AG09319 (cell line): ENCODE measurements at places on chromosomes 3 and 15.

- no peak for DNase-seq
Measured at GRCh38 chr15:29618586-29618985, 203.7 kb downstream of the TJP1 start.

DNA sequence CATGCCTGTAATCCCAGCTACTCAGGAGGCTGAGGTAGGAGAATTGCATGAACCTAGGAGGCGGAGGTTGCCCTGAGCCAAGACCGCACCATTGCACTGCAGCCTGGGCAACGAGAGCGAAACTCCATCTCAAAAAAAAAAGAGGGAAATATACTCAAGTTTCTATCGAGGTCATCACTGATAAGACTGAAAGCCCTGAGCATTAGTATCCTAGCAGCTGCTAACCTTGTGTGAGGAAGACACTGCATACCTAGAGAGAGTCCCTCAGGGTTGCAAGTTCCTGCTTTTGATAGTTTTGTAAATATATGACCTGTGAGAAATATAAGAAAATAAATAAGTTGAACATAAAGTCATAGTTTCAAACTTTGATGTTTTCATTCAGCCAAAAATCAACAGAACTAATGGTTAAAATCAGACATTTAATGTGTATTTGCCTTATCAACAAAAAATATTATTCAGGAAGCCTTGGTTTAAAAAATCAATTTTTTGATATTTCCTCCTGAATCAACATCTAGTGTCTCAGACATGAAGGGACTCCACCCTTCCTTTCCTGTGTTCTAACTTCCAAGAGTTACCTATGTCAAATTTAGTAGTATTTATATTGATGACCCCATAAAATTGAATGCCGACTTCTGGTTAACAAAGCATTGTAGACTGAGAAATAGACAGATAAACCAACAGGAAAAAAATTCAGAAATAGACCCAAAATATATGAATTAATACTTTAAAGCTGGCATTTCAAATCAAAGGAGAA lies 19.8 kb upstream of the USP3 start:
- no peak for DNase-seq

DNA sequence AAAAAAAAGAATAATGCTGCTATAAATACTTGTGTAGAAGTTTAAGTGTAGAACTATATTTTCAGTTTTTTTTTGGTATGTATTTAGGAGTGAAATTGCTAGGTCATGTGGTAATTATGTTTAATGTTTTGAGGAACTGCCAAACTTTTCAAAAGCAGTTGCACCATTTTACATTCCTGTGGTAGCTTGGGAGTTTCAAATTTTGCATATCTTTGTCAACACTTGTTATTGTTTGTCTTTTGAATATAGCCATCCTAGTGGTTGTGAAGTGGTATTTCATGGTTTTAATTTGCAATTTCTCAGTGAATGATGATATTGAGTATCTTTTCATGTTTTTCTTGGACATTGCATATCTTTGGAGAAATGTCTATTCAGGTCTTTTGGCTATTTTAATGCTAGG lies 30.4 kb downstream of the SKIL start:
- DNase-seq, result peak; percentile 34

DNA sequence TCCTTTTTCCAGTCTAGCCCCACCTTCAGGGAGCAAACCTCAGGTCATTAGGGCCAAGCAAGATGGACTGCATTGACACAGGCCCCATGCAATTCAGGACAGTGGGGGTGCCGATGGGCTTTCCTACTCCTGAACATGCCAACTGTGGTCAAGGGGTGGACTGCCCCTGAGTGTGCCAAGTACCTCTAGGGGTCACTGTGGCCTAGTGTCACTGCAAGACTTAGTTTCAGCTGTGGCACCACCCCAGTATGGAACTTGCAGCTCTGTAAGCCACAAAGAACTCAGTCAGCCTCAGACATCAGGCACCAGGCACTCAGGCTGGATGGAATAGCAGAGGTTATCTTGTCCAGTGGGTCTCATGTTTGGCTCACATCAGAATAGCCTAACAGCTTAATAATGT lies 32.3 kb downstream of the EXOG start:
- no peak for DNase-seq

DNA sequence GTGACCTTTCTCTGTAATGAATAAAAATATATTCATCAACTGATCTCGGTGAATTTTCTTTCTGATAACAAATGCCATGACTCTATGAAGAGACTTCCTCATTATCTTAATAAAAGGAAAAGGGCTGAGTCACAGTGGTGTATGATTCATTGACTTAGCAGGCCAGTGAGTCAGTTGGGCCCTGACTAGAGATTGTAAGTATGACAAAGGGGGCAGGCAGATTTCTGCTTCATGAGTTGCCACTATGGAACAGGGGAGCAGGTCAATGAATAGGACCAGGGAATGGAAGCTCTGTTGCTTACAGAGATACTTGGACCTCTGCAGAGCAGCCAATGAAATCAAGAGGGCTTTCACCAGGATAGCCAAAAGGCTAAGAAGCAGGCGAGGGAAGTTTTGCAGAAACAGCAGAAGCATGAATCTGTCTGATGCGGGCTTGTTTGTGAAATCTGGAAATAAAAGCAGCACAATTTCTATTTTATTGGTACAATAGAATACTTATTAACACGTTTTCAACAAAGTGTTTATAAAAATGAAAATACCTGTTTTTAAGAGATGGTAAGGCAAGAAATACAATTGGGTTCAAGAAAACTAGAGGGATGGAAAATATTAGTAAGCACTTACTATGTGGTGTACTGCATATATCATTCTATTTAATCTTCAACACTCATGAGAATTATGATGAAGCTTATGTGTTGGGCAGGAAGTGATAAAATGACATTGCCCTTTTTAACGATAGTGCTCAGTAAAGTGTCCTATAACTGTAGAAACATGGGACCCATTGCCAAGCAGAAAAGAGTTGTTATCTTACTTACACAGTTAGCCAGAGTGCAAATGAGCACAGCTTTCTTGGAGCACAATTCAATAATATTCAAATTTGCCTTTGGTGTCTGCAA lies 169.8 kb upstream of the MYRIP start:
- peak; percentile 72 for DNase-seq

DNA sequence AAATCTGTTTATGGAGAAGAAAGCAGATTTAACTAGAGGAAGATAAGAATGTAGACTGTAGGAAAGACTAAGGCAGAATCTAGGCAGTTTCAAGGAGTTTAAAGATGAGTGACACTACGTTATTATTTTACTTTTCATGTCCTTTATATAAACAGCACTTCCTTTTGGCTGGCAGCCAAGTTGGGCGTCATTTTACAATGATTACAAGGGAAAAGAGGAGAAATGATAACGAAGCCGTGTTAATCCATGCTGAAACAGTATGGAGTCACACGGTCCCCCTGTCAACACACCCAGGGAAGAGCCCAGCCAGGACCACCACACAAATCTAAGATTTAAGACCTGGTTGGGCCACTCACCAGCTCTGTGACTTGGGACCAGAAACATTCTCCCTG lies 83.7 kb upstream of the NEO1 start:
- no peak for DNase-seq

- no peak for DNase-seq
Measured at GRCh38 chr3:13178107-13178506, 104.9 kb upstream of the IQSEC1 start.

- no peak for DNase-seq
Measured at GRCh38 chr3:159989973-159990846, 1.6 kb downstream of the IL12A start.

- DNase-seq, result no peak
Measured at GRCh38 chr15:92391640-92392039, 2.0 kb upstream of the ST8SIA2 start.

GRCh38 chr3:48267782-48268181 lies 26.9 kb downstream of the ZNF589 start:
- DNase-seq, result no peak

DNA sequence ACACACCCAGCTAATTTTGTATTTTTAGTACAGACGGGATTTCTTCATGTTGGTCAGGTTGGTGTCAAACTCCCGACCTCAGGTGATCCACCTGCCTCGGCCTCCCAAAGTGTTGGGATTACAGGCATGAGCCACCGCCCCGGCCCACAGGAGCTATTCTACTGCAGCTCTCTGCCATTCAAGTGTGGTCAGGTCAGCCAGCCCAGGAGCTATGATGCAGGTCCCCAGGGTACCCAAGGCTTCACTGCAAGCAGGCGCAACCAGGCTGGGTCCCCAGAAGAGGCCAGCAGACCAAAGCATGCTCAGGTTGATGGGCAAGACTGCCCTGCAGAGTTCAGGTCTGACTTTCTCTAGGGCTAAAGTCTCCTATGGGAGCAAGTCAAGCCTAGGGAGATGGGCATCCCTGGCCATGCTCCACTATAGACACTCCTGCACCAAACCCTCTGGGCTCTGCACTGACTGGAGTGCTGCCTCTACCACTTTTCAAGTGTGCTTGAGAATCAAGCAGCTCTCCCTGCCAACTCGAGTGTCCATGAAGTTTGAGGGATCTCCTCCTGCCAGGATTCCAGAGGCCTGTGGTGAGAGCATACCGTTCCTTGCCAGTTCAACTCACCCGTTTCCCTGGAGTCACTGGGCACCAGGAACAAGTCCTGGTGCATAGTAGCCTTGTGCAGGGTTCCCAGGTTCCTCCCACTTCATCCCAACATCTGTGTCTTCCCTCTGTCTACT lies 30.9 kb downstream of the MYO9A start:
- DNase-seq, result no peak

DNA sequence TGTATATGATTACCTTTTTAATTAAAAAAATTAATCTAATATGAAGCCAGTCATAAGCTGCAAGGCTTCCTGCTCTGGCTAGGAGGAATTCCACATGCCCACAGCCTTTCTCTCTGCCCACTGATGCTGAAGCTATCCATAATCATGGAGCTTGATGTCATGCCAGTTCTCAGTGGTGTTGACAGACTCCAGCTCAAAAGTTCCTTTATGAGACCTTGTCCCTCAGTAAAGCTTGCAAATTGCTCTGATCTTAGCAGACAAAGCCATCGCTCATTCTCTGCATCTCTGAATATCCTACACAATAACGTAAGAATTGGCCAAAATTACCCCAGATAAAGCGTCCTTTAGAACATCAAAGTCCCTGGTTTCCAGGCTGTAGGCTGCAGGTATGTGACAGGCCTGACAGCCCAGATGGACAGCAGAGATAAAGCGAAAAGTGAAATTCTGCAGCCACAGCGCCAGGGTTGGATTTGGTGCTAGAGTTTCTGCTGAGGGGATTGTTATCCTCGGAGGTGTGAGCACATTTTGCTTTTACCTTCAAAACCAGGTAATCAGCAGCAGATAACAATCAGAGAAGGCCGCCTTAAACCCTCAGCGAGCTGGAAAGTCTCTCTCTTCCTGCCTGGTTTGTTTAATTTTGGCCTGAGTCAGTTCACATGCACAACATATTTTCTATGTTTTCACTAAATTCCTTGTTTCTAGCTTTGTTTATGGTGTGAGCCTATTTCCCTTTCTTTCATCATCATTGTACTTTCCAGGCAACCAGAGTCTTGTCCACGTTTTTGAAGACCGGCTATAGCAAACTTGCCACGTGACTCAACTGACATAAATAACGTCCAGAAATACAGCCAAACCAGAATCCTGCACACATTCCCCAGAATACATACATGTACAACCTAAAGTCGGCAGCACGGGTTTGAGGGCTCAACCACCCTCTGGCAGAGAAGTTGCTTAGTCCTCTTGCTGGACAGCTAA lies 36.6 kb upstream of the ALDH1A3 start:
- DNase-seq, result peak; percentile 73

GRCh38 chr15:74422652-74423430 lies 10.9 kb downstream of the SEMA7A start:
- DNase-seq, result peak; percentile 30

- DNase-seq, result no peak
Measured at GRCh38 chr3:122955916-122956692, 71.5 kb downstream of the SEMA5B start.

GRCh38 chr3:110810356-110810755 lies 261.3 kb upstream of the NECTIN3 start:
- DNase-seq, result no peak

- DNase-seq, result peak; percentile 15
Measured at GRCh38 chr3:113136071-113136470, 75.3 kb upstream of the BOC start.

DNA sequence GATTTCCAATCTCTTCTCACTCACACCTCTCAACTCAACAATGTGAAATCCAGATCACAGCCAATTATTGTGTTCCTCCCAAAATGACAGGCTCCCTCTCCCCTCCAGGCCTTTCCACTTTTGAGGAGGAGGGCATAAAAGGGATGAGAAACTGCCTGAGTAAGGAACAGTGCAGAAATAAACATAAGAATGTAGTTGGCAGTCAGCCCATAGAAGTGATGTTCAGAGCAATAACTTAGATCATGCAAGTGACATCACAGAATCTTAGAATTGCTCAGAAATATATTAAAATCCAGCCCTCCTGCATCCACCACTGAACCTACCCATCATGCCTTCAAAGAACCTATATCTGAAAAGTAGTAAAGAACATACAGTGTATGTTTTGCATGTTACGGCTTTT lies 299.4 kb upstream of the GADL1 start:
- DNase-seq, result no peak

- DNase-seq, result no peak
Measured at GRCh38 chr3:179476215-179476614, 24.9 kb upstream of the GNB4 start.

DNA sequence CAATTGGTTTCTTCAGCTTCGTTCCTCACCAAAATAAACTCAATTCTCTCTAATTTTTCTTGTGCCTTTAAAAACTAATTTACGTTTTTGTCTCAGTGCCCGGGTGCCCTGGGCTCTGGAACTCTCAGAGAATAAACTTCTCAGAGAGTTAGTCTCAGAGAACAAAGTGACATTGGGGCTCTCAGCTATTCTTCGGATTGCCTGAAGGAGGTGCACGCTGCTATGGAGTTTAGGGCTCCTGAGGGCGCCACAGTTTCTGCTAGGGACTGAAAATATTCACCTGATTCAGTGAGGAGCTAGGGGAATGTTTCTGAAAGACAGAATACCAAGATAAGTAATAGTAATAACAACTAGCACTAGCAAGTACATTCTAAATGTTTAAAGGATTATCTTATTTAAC lies 22.7 kb downstream of the ZIC4 start:
- no peak for DNase-seq

DNA sequence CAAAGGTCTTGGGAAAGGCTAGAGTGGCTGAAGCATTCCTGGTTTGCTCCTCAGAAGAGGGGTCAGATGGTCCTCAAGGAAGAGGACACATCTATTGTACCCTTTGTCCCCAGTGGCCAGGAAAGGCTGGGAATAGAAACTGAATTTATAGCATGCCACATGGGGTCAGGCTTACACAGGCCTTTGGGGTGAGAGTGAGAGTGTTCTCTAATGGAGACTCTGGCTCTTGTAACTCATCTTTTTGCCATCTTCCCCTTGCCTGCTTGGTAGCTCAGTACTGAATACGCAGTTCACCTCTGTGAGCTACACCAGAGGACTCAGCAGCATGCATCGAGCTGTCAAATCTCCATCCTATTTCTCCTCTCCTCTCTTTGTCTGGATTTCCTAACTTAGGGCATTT lies 87.5 kb downstream of the ATP2B2 start:
- DNase-seq, result no peak

GRCh38 chr15:76327191-76328105 lies 9.1 kb upstream of the ISL2 start:
- no peak for DNase-seq

GRCh38 chr15:79812541-79812940 lies 84.3 kb downstream of the MTHFS start:
- DNase-seq, result no peak

GRCh38 chr15:65377976-65378366 lies at the start of gene IGDCC3:
Gene IGDCC3 (minus strand): TSS chr15:65378002. CDS start chr15:65377788, 214 bp downstream.
- no peak for DNase-seq

- no peak for DNase-seq
Measured at GRCh38 chr3:81601707-81602305, 159.6 kb downstream of the GBE1 start.
